ENCODE measurements at places on chromosomes 3 and 15.

- DNase-seq: no peak
These were observed 120.2 kb downstream of the ITPR1 start for GRCh38 chr3:4613366-4613765.

- DNase-seq: no peak
These were observed 843 bp downstream of the CHRNA5 start for GRCh38 chr15:78565951-78566774.

DNA sequence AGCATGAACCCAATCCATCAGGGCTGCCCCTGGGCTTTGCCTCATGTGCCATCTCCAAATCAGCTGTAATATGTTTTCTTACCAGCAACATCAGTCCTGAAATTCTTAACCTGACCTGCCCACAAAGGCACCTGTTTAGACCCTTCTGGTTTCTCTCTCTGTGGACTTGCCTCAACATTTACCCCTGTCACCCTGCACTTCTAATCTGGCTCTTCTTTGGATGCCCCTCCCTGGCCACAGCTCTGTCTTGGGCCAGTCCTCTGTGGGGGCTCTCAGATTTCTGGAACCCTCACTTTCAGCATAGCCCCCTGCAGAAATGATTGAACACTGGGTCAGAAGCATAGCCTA, 168.7 kb upstream of the STAC start:
- DNase-seq: no peak

GRCh38 chr3:134640872-134641470, 9.9 kb downstream of the KY start:
- DNase-seq: peak; percentile 43

GRCh38 chr15:42903388-42904324, 16.9 kb downstream of the TTBK2 start:
- no peak for DNase-seq

- DNase-seq: no peak
These were observed 110.1 kb downstream of the POLR2M start for GRCh38 chr15:57816599-57816998.

Measured in DMS 273 treated with DMSO at 0.1 percent for 48 hours (cell line).